ENCODE measurements at places on chromosomes 13 and 19. TPM values are rescaled to one million over a fixed set of nuclear protein-coding genes. Genes with fewer than 3 reads are reported as not detected.

Gene CRTC1
- total RNA-seq = 29.5 TPM

DNA sequence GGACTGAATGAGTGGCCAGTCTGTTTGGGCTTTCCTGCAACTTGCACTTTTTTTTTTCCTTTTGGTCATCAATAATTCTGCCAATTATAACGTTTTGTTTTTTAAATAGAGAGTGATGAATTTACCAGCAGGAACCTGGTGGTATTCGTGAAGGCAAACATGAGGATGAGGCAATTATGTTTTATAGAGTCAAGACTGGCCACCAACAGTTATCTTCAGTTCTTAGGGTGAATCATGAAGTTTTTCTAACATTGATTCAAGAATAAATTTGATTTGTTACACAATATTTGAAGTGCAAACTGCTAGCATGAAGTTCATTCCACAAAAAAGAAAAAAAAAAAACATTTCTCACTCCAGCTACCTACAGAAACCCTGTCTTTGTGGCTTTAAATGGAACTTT lies 244.5 kb downstream of the SPRY2 start:
- no peak overlapping the region for H3K4me3 ChIP-seq
- no peak for DNase-seq
- H3K4me1 ChIP-seq = no peaks in the 10 kb centered on the region
- H3K36me3 ChIP-seq = no peaks in the 10 kb centered on the region
- H3K27me3 ChIP-seq = no peaks in the 10 kb centered on the region
- no peak overlapping the region for H3K27ac ChIP-seq

- H3K4me3 ChIP-seq = no peak overlapping the region
- H3K27me3 ChIP-seq = no peaks in the 10 kb centered on the region
- peaks cover 16% of the 10 kb centered on the region for H3K4me1 ChIP-seq
Measured at GRCh38 chr19:21322528-21322927, 6.7 kb downstream of the ZNF708 start.

Gene FPR1
- not detected for total RNA-seq
